Stimulated activated CD4-positive, alpha-beta T cell treated with anti-CD3 and anti-CD28 coated beads, Interleukin-1b, Interleukin-23, amount 100 ng/mL, for 1 hour (primary cell): ENCODE measurements at places on chromosomes 2 and 18.

GRCh38 chr2:68359889-68360288 lies 5.2 kb upstream of the PLEK start:
- DNase-seq: no peak

DNA sequence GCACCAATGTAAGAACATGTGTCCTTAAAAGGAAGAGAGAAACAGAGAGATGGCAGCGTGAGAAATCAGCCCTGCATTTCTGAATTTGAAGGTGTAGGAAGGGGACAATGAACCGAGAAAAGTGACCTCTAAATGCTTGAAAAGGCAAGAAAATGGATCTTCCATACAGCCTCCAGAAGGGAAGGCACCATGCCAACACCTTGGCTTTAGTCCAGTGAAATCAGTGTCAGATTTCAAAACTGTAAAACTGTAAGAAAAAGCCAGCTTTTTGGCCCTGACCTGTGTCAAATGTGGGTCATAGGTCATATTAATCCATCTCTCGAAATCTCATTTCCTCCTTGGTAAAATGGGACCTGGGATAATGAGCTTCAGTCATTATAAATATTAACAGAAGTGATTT lies 762.3 kb downstream of the DCDC2C start:
- no peak for DNase-seq

- no peak for DNase-seq
Measured at GRCh38 chr2:157785200-157785599, 90.9 kb downstream of the ACVR1 start.

DNA sequence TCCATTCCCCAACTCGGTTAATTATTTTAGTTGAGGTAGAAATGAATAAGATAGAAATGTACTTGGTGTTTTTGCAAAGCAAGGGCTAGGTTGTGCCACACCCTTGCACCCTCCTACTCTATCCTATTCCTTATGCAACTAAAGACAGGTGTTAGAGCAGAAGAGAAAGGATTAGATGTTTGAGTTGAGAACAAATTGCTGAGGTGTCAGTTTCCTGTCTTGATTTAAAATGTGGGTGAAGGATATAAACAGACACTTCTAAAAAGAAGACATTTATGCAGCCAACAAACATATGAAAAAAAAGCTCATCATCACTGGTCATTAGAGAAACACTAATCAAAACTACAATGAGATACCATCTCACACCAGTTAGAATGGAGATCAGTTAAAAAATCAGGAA lies 1256.2 kb downstream of the CNTNAP5 start:
- DNase-seq: no peak

GRCh38 chr2:238123991-238124470 lies 14.4 kb upstream of the KLHL30 start:
- no peak for DNase-seq

GRCh38 chr2:215556979-215557378 lies 121.1 kb upstream of the FN1 start:
- no peak for DNase-seq
